ENCODE measurements at places on chromosomes 7 and 10. TPM values are rescaled to one million over a fixed set of nuclear protein-coding genes. Genes with fewer than 3 reads are reported as not detected.

CLDN12 gene
- total RNA-seq = 27.4 TPM

CYP3A7 gene
- 1.7 TPM for total RNA-seq

- H3K27me3 ChIP-seq = no peaks in the 10 kb centered on the region
- H3K36me3 ChIP-seq = no peaks in the 10 kb centered on the region
- peaks cover 26% of the 10 kb centered on the region for H3K4me1 ChIP-seq
- no peak for DNase-seq
- no peak overlapping the region for H3K27ac ChIP-seq
Observed at GRCh38 chr10:11209830-11210181, 192.1 kb downstream of the CELF2 start.

IGF2BP3 gene
- not detected for total RNA-seq

GPR85 gene
- total RNA-seq = not detected
